ENCODE measurements at places on chromosomes 4 and X.

GRCh38 chr4:530017-530781, 31.2 kb downstream of the PIGG start:
- no peak for DNase-seq

DNA sequence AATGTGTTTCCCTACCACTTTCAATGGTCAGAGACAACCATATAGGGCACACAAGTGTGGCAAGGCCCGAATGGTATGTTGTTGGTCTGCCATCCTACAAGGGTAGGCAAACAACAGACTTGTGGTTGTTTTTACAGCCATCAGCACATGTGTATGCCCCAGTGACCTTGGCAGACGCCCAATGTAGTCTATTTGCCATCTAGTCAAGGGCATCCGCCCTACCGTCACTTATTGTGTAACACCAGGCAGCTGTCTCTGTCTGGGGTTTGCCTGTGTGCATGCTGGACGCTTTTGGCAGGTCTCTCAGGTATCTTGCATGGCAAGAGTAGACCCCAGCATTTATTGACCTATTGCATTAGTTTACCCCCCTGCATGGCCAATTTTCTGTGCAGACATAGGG, 1145.5 kb upstream of the POU3F4 start:
- no peak for DNase-seq

- DNase-seq = no peak
Observed at GRCh38 chrX:50635817-50636365, 165.3 kb upstream of the DGKK start.

DNA sequence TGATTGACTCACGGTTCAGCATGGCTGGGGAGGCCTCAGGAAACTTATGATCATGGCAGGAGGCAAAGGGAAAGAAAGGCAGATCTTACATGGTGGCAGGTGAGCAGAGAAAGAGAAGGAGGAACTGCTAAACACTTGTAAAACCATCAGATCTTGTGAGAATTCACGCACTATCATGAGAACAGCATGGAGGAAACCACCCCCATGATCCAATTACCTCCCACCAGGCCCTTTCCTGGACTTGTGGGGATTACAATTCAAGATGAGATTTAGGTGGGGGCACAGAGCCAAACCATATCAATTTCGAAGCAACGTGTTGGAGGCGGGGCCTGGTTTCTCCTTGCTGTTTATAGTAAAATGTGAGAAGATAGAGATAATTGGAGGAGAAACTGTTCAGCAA, 167.4 kb downstream of the GABRB1 start:
- DNase-seq = no peak

GRCh38 chr4:87738483-87738882, 60.9 kb upstream of the IBSP start:
- no peak for DNase-seq

- no peak for DNase-seq
Observed at GRCh38 chr4:171817026-171817425, 3.8 kb downstream of the GALNTL6 start.

DNA sequence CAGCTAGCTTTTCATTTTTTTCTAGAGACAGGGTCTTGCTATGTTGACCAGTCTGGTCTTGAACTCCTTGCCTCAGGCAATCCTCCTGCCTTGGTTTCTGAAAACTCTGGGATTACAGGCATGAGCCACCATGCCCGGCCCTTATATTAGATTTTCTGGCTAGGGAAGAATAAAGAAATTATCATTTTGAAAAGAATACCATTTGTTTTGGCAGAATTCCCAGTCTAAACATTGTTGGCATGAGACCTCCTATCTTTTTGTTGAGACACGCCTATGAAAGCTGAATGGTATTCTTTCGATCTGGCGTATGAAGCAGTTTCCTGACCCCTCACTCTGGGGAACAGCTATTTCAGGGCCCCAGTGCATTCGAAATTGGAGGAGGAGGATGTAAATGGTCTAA, 107.0 kb downstream of the REPS2 start:
- DNase-seq = no peak

GRCh38 chr4:67122029-67122428, 423.3 kb downstream of the CENPC start:
- DNase-seq = peak; percentile 75

- DNase-seq = peak; percentile 51
Observed at GRCh38 chrX:7191681-7192110, 43.7 kb upstream of the PUDP start.

- peak; percentile 79 for DNase-seq
Observed at GRCh38 chr4:183504930-183505610, at the start of gene ING2. ING2 (plus strand) TSS chr4:183505058; CDS start chr4:183505196, 138 bp downstream.
